ENCODE measurements at places on chromosomes 16 and 17.

GRCh38 chr17:71681427-71682173, 439.2 kb upstream of the SOX9 start:
- no peak for DNase-seq

DNA sequence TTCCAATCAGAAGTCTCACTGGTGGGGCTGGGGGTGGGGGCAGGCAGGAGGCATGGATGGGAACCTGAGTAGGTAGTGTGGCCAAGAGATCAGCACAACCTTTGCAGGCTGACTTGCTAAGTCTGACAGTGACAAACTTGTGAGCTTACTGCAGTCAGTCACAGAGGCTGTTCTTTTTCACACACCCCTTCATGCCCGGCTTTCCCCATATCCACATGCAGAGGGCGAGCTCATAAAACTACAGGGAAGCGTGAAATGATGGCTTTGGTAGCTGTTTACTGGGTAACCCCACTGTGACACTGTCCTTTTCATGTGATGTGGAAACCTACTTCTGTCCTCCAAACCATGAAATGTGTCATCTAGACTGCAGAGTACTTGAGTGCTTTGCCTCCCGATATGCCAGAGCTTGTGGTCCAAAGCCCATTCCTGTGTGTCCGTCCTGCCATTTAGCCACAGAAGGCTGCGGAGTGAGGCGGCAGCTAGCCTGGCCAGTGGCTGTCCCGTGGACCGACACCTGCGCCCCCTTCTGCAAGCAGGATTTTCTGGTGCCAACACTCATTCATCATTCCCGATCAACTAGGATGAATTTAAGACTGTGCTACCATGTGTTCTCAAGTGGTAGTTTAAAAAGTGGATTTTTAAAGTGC, 9.8 kb downstream of the GEMIN4 start:
- DNase-seq = no peak

GRCh38 chr17:1055751-1056645, 59.1 kb downstream of the TIMM22 start:
- DNase-seq = peak; percentile 58

DNA sequence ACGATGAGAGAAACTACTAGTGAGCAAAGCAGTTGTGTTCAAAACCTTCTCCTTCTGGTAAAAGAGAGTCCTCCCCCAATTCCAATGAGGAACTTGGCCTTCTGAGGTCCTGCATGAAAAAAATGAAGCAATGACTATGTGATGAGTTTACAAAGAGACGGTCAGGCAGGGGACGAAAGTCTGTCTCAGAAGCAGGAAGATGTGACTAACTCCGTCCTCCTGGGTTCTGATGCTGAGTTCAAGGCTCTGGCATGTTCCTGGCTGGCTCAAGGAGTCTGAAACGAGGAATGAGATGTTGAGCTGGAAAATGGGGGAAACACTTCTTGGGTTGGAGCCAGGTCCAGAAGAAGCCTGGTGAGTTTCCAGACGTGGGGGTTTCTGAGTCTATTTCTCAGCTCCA, 129.6 kb downstream of the CPPED1 start:
- DNase-seq = no peak

- DNase-seq = no peak
These were observed 37.8 kb downstream of the SEC14L1 start for GRCh38 chr17:77178563-77178962.

GRCh38 chr17:77963441-77963840, 4.9 kb downstream of the TNRC6C start:
- DNase-seq = peak; percentile 7

- no peak for DNase-seq
These were observed 5.4 kb upstream of the CRYBA1 start for GRCh38 chr17:29240968-29241963.

GRCh38 chr16:8943966-8944759, 19.5 kb downstream of the USP7 start:
- no peak for DNase-seq

DNA sequence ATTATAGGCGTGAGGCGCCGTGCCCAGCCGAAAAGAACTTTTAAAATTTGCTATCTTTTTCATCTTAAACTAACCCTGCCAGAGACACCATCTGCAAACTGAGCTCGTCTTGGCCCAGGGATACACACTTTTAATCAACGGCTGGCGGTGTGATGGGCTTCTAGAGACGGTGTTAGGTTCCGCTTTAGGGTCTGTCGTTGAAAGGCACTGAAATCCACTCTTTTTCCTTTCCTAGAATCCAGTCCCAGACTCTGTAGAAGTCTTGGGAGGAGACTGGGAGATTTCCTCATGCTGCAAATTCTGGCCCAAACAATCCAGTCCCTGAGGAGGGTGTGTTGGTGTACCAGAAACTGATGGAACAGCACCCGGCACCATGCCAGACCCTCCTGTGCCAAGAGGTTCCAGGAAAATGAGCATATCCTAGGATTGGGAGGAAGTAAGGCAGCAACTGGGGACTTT, 52.0 kb upstream of the TEX2 start:
- DNase-seq = no peak

DNA sequence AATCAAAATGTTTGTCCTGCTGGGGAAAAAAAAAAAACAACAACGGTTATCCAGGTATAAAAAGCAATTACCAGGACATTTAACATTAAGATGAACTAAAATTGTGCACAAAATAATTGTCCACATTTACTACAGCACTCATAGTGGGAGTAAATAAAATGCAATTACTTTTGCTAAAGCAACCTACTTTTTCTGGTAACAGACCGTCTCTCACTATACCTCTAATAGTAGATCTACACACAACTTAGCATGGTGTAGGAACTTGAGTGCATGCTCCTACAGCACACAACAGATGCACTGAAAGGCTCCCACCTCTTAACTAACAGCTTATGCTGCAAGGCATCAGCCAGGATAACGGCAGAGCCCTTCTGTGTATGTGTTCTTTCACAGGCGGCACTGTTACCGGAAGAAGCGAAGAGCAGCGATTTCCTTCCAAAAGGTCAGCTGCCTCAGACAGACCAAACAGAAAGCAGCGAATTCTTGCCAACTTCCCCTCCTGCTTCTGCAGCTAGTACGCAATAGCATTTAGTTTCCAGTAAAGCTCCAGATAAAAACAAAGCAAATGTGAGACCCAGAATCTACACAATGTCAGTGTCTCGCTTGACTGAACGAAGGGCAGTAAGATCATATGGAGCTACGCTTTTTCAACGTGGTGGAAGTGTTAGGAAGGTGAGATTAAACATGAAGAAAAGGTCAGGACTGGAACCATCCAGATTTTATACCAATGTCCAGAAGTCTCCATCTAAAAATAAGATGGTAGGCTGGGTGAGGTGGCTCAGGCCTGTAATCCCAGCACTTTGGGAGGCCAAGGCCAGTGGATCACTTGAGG, 27.6 kb downstream of the STAT5B start:
- peak; percentile 60 for DNase-seq

- DNase-seq = no peak
These were observed 10.7 kb downstream of the SLC5A2 start for GRCh38 chr16:31493506-31494125.

DNA sequence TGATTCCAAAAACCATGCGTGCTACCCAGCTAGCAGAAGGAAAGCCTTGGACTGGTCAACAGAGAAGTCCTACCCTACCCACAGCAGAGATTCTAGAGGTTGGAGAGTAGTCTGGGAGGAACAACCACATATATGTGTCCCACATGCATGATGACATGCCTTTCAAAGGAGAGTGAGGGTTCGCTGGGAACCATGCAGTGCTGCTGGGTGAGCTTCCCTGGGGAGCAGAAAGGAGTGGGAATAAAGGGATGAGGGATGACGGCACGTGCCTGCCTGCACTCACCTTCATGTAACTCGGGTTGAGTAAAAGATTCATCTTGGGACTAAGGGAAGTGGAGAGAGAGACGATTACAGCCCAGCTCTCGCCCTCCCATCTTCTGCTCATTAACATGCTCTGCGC, 9.8 kb downstream of the CPSF4L start:
- no peak for DNase-seq

DNA sequence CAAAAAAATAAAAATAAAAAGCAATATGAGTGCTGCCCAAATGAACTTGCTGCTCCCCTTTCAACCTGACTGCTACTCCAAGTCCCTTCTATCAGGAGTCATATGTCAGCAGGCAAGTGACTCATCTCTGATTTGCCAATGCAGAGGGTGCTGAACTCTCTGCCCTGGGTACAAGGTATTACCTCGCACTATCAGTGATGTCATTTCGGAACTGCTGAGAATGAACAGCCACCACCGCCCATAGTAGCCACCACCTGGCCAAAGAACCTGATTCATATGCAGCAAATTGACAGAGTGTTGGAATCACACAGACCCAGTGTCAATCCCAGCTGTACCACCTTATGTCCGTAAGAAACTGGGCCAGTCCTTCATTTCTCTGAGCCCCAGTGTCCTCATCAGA, 31.2 kb downstream of the LYRM9 start:
- DNase-seq = no peak

DNA sequence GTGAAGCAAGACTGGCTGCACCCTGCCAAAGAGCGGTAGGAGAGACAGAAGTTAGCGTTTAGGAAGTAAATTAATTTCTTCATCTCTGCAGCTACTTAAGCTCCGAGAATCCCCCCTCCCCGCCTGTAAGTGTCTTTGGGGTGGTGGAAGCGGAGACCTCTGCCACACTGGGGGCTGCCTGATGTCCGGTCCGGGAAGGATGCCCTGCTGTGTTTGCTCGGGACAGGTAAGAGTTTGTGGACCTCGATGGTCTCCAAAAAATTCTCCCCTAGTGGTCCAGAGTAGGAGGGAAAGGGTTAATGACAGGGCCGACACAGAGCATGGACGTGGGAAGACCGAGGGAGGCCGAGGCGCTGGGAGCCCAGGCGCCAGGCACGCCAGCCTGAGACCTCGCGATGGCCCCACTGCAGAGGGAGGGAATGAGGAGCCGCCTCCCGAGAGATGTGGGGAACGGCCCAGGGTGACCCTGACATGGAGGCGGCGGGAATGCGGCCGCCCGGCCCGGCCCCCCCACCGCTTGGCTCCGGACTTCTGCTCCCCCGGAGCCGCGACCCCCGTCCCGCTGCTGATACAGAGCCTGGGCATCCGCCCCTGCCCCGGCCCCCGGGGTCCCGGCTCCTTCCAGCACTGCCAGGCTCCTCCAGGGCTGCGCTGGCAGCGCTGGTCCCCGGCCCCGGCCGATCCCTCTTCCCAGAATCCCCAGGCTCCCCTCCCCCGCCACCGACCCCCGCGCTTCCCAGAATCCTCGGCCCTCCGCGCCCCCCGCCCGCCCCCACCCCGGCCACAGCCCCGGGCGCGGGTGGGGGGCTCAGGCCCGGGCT, 680 bp downstream of the ZNF629 start:
- peak; percentile 26 for DNase-seq

GRCh38 chr17:58308173-58308984, 20.2 kb downstream of the TSPOAP1 start:
- no peak for DNase-seq

DNA sequence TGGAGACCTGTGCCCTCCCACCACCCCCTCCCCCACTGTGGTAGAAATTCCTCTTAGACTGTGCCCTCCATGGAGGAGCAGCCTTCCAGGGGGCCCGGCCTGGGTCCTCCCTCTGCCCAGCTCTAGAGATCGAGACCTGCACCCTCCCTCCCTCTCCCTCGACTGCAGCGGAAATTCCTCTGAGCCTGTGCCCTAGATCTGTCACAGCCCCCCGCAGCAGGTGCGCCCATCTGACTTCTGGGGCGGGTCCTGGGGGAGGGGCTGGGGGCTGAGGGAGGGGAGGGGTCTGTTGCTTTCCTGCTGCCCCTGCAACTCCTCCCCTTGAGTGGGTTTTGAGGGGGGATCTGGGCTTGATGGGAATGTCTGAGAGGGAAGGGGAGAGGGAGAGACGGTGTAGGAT, 177.8 kb upstream of the GSE1 start:
- DNase-seq = no peak

GRCh38 chr17:49437696-49438435, 23.2 kb upstream of the PHB1 start:
- no peak for DNase-seq

GRCh38 chr16:3520841-3521240, 20.0 kb downstream of the CLUAP1 start:
- no peak for DNase-seq

DNA sequence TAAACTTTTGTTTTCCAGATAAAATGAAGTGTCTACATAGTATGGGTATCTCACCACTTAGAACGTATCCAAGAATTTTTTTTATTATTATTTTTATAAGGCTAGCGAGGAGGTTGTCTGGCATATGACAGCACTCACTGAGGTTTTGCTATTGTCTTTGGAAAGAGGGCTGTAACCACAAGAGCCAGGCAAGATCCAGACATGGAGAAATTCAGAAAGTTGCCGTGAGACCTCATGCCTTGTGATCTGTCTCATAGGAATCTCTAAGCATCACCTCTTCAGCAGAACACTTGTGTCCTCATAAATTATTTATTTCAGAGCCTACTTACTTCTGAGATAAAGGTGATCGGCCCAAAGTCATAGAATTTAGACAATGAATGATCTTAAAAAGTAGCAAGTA, 410.8 kb downstream of the CDH11 start:
- DNase-seq = no peak

GRCh38 chr17:55513885-55514590, 2.8 kb upstream of the SMIM36 start:
- DNase-seq = peak; percentile 85

GRCh38 chr16:27404163-27404823, 2.3 kb downstream of the IL21R start:
- peak; percentile 49 for DNase-seq

DNA sequence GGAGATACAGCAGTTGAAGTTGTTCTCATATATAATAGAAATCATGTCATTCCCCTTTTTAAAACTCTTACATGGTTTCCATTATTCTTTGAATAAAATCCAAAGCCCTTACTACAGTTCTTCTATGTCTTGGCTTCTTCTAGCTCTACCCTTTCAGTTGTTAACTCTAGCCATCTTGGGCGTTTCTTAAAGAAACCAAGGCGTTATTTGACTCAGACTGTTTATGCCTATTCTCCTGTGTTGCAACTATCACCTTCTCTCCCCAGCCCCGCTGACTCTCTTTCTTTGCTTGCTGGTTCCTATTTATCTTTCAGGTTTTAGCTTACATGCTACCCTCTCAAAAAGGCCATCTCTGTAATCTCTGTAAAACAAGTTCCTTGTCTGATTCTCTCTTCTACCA, 32.7 kb downstream of the NFATC3 start:
- no peak for DNase-seq

DNA sequence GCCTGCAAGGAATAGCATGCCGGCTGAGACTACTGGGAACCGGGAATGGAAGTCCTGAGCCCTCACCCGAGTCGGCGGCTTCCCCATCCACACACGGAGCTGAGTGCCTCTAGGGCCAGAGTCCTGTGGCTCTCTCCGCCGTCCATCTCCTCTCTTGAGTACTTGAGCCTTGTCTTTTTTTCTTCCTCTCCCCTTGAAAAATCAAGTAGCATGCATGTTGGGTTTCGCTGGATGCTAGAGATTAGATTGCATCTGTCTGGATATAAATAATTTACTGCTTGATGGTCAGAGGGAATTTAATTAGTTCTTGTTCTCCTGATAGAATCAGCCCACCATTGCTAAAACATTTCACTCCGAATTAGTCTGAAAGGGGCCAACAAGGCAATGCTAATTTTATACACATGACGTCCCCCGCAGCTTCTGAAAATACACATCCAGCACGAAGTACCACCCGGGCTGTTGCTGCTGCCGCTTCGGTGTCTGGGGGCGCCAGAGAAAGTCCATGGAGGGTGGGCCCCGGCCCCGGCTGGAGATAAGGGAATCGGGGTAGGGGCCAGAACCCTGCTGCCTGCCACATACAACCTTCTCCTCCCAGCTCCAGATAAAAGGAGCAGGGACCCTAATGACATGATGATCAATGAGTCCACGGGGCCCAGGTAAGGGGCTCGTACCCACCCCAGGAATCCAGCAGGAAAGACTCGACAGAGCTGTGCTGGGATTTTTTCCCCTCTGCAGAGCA, 48.5 kb downstream of the RBFOX3 start:
- no peak for DNase-seq
